ENCODE measurements at places on chromosomes 2 and 18.

- no peak for DNase-seq
These were observed 105.2 kb upstream of the ZNF521 start for GRCh38 chr18:25457126-25457525.

- no peak for DNase-seq
These were observed 37.5 kb downstream of the UXS1 start for GRCh38 chr2:106156305-106157296.

GRCh38 chr2:160367887-160368286, 125.7 kb downstream of the RBMS1 start:
- no peak for DNase-seq

DNA sequence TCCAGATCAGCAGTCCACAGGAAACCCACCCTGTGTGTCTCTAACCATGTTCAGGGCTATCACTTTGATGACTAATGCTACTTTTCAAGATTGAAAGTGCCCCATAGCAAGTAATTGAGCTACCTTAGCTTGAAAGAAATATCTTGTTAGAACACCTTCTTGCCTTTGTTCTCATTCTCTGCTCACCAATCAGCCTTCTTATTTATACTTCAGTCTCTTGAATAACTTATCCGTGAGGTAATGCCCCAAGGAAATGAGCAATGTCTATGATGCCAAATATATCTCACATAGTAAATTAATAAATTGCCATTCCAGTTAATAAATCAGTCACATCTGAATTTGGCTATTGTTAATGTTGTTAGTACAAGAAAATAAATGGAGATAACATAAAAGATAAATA, 141.6 kb downstream of the WDPCP start:
- no peak for DNase-seq

- no peak for DNase-seq
These were observed 92.8 kb upstream of the MSH2 start for GRCh38 chr2:47309952-47310800.

GRCh38 chr2:141554810-141555209, 576.0 kb downstream of the LRP1B start:
- no peak for DNase-seq

- no peak for DNase-seq
These were observed 143.6 kb downstream of the SPP2 start for GRCh38 chr2:234193977-234194563.

DNA sequence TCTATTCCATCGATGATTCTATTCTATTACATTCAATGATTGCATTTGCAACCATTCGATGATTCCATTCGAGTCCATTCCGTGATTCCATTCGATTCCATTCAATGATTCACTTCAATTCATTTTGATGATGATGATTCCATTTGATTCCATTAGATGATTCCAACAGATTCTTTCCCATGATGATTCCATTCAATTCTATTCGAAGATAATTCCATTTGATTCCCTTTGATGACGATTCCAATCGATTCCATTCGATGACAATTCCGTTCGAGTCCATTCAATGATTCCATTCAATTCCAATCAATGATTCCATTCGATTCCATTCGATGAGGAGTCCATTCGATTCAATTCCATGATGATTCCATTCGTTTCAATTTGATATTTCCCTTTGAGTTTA, 1088.8 kb downstream of the RPIA start:
- DNase-seq = no peak

- no peak for DNase-seq
These were observed 49.5 kb upstream of the FZD5 start for GRCh38 chr2:207819021-207819797.

DNA sequence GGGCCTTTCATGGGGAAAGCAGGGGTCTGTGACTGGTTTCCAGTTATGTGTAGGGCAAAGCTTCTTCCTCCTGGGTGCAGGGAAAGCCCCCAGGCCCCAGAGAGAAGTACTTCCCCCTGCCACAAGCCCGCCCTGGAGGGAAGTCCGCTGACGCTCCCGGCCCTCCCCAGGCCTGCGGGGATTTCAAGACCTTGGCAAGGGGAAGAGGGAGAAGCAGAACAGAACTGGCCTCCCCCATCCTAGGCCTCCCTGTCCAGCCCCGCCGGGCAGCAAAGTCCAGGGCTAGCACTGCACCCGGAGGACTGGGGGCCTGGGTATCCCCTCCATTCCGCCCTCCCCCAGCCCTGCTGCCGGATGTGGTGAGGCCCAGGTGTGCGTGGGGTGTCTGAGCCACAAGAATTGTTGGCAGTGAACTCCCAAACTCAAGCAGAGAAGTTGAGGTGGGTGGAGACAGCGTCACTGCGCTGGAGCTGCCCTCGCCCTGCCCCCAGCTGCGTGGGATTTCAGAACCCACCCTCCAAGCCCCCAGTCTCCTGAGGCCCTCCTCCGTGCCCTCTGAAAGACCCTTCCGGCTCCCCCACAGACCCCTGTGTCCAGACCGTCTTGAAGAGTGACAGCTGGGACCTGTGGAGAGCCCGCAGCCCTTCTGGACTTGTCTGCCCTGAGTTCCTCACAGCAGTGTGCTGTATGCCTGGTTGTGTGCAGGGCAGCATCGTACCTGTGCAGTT, 1.1 kb upstream of the DUSP2 start:
- DNase-seq = peak; percentile 85

DNA sequence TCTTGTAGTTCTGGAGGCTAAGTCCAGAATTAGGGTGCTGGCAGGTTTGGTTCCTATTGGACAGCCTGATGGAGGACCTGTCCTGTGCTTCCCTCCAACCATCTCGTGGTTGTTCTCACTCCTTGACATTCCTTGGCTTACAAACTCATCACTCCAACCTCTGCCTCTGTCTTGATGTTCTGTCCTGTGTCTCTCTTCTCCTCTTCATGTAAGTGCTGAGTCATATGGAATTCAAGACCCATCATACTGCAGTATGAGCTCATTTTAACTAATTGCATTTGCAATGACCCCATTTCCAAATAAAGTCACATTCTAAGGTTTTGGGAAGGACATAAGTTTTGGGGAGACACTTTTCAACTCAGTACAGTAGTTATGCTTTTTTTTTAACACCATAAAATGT, 374.7 kb downstream of the TRIB2 start:
- no peak for DNase-seq

DNA sequence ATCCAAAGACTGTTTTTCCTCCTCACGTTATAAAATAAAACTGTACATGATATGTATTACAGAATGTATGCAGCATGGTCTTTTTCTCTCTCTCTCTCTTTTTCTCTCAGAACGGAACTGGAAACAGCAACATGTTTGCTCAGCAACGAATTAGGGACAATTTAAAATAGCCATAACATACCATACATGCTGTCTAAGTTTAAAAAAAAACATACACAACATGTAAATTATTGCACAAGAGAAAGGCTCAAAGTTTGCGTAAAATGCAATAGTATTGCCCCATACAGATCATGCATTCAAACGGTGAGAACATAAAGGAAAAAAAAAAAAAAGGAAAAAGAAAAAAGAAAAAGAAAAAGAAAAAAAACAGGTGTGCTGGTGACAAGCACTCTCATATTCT, 93.6 kb downstream of the BCL11A start:
- no peak for DNase-seq

GRCh38 chr2:239166201-239166834, 234.5 kb downstream of the HDAC4 start:
- no peak for DNase-seq

DNA sequence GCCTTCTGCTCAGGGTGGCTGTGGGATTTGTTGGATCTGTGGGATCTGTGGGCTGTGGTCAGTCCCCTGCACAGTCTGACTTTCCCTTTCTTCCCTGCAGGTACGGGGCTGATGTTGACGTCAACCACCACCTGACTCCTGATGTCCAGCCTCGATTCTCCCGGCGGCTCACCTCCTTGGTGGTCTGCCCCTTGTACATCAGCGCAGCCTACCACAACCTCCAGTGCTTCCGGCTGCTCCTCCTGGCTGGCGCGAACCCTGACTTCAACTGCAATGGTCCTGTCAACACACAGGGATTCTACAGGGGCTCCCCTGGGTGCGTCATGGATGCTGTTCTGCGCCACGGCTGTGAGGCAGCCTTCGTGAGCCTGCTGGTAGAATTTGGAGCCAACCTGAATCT, 17.5 kb downstream of the ASB1 start:
- DNase-seq = no peak

- DNase-seq = no peak
These were observed 1.2 kb downstream of the PTPN4 start for GRCh38 chr2:119760956-119761275.
